ENCODE measurements at places on chromosomes 6 and 20. TPM values are rescaled to one million over a fixed set of nuclear protein-coding genes. Genes with fewer than 3 reads are reported as not detected.
A peak's percentile ranks its signal among the peaks of the same experiment; 100 is the strongest.

- DNase-seq, result no peak
Observed at GRCh38 chr6:133298801-133299200, 57.6 kb downstream of the EYA4 start.

- no peak for DNase-seq
Observed at GRCh38 chr6:27650620-27651370, 177.9 kb upstream of the ZNF184 start.

Gene AVP
- not detected for total RNA-seq

DNA sequence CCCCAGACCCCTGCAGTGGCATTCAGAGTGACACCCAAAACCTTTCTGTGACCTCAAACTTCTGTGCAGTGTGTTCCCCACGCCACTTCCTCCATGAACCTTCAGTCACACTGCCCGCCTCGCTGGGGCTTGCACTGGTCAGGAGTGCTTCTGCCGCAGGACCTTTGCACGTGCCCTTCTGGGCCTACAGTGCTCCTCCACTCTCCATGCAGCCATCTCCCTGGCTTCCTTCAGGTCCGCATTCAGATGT is 27.1 kb downstream of the SYNJ2 start:
- peak; percentile 60 for DNase-seq

DNA sequence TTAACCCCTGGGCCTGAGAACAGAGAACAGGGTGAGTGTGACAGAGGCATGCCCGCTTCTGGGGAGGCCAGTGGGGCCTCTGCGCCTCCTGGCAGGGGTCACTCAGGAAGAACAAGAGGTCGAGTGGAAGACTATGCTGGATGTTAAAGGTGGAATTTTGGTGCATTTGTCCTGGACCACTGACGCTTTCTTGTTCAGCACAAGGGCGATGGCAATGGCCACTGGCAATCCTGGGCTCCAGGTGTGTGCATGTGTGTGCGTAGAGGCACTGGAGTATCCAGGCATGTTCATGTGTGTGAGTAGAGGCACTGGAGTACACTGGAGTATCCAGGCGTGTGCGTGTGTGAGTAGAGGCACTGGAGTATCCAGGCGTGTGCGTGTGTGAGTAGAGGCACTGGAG is 23.5 kb upstream of the NPBWR2 start:
- peak; percentile 16 for DNase-seq

GRCh38 chr6:77466451-77467437 is 3.5 kb upstream of the HTR1B start:
- DNase-seq, result no peak

DNA sequence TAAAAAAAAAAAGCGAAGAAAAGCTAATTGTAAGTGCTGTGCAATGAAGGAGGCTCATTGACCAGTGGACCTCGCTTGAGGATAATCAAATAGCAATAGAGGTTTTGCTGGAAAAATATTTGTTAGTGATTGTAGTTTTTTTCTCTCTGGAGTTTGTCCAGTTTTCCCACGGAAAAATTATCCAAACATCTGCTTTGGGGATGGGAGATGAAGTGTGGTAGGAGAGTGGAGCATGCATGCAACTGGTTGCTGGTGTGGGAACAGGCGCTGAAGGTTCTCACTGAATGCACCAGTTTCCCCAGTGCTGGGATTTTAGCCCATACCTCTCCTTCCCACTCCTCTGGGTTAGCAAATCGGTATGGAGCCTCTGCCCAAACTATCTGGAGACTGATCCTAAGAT is 281.7 kb upstream of the TAB2 start:
- no peak for DNase-seq

DNA sequence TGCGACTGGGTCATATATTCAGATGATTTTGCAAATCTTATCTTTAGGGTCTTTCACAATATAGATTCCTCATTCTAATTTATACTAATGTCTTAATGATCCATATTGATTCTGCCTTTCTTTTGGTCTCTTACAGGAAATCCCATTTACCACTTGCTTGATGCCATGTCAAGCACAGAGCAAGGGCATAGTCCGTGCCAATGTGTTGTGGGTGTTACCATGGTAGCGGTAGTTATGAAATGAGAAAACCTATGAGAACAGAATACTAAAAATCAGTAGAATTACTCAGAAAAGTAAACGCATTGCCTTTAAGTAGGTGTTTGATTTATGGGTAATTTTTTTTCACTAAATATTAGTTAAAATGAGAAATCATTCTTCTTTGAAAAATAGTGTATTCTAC is 153.9 kb upstream of the RAB32 start:
- DNase-seq, result no peak

Gene SLC35F1
- 0.30 TPM for total RNA-seq

- no peak for DNase-seq
Observed at GRCh38 chr20:38186788-38187221, 21.7 kb upstream of the TGM2 start.

GRCh38 chr6:11251553-11252360 is 19.3 kb upstream of the NEDD9 start:
- no peak for DNase-seq

Gene SLC22A1
- 2.6 TPM for total RNA-seq

Gene CCN5
- total RNA-seq, result 42.3 TPM

Gene BNIP5
- total RNA-seq, result not detected

Gene HLA-DPB1
- 483 TPM for total RNA-seq

DNA sequence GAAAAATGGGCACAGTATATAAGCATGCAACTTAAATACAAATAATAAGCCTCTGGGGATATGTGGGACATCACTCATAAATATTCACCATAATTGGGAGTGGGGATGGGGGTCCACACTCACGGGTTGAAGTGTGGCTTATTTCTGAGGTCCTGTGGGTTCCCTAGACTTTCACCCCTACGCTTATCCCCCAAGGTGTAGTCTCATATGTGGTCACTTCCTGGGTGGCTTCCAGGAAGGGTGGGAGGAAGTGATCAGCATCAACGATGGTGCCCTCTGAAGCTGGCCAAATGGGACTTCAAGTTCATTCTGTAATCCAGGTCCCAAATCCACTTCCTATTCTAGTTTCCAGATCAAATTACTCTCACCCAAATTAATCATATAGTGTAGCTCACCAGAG is 59.5 kb downstream of the GNAS start:
- DNase-seq, result no peak

Gene DEFB113
- not detected for total RNA-seq

Gene SOBP
- total RNA-seq, result 6.9 TPM

DNA sequence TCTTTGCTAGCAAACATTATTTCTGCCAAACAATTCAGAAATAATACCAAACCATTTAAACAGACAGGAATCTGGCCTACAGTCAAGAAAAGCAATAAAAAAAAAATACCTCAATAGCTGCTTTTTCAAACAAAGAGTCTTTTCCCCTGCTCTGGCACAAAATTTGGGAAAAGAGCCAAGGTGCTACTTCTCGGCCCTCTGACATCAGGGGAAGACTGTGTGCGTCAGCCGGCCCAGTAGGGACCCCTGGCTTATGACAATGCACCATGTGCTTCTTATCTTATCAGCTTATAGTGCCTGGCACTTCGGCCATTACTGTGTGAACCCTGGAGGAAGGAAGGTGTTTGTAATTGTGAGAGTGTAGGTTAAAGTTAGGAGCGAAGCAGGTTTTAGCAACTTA is 89.4 kb downstream of the PDE10A start:
- no peak for DNase-seq

Gene SLA2
- 1.4 TPM for total RNA-seq

Measured in lower lobe of right lung (tissue), 2 donors.